ENCODE measurements at places on chromosomes 2 and 18.
A peak's percentile ranks its signal among the peaks of the same experiment; 100 is the strongest.

DNA sequence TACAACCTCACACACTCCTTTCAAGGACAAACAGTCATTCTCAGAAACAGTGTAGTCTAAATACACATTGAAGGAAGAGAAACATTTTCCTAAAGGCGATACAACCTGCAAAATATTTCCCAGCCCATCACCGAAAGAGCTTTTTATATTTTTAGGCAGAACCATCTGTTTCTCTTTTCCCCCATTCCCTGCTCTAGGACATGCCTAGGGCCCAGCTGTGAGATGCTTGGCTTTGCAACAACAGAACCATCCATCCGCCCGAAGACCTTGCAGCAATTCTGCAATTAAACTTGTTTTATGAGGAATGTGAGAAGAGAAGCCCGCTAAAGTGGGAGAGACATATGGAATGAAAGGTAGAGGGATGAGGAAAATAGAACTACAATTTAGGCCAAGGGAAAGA lies 105.6 kb upstream of the RFX8 start:
- DNase-seq: no peak

GRCh38 chr2:111066062-111066593 lies 54.6 kb upstream of the BCL2L11 start:
- DNase-seq: no peak

- DNase-seq: no peak
Measured at GRCh38 chr2:8479298-8479697, 202.6 kb upstream of the ID2 start.

- no peak for DNase-seq
Measured at GRCh38 chr2:237527766-237528165, 38.6 kb upstream of the PRLH start.

DNA sequence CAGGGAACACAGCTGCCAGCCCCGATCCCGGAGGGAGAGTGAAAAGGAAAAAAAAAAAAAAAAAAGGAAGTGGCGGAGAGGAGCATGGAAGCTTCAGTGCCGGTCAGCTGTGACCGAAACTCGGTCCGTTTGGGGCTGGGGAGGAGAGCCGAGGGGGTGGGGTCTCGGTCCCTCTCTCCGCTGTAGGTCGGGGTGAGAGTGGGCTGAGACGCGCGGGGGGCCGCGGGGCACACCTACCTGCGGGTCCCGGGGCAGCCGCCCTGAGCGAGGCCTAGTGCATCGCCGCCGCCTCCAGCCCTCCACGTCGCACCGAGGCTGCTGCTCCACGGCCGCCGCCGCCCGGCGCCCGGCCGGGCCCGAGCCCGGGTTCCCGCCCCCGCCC lies 536 bp downstream of the VPS54 start:
- DNase-seq: peak; percentile 43

- DNase-seq: no peak
Measured at GRCh38 chr2:85250045-85250444, 77.7 kb downstream of the TGOLN2 start.

DNA sequence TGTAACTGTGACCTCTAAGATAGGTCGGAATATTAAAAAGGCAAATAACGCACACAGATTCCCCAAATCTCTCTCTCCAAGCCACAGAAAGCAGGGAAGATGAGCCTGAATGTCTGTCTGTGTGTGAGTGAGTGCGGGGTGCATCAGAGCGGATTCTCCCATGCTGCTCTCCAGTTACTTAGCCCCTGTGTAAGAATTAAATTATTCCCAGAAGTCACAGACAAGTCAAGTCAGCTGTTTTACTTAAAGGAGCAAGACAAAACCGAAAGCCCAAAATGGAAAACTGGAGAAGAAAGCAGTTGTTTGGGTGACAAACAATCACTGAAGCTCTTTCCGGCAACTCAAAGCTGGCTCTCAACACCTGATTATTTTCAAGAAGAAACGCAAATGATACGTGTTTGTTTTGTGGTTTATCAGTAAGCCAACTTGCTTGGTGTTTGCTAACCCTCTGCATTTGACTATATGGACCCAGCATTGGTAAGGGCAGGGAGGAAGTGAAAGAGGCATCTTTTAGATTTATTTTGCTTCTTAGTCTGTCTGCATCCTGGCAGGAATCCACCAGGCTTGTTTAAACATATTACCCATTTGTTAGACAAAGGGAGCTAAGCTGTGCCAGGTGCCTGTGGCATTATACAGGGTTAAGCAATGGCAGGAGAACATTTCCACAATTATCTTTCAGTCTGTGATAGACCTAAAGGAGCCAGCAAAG lies 121.5 kb upstream of the CREB1 start:
- peak; percentile 37 for DNase-seq

GRCh38 chr2:29755233-29755632 lies 166.2 kb downstream of the ALK start:
- DNase-seq: no peak

GRCh38 chr2:208488686-208489564 lies 82.3 kb downstream of the PTH2R start:
- DNase-seq: no peak

GRCh38 chr2:215521031-215521430 lies 85.2 kb upstream of the FN1 start:
- peak; percentile 67 for DNase-seq

GRCh38 chr2:174662859-174663258 lies 65.3 kb upstream of the WIPF1 start:
- no peak for DNase-seq

DNA sequence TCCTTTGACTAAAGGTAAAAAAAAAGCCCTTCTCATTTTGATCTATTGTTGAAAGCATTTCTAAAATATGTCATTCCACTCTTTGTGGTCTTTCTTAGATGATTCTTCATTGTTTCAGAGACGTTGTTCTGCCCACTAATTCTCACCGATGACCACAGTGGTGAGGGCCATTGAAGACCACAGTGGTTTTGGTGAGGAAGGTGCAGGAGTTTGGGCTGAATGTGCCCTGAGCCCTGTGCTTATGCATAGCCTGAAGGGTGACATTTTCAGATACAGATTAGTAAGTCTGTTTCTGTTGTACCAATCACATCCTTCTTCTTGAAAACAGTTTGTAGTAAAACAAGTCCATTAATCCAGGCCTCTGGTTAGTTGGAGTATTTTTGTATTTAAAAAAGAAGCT lies 251.3 kb upstream of the ATP5MC3 start:
- no peak for DNase-seq

DNA sequence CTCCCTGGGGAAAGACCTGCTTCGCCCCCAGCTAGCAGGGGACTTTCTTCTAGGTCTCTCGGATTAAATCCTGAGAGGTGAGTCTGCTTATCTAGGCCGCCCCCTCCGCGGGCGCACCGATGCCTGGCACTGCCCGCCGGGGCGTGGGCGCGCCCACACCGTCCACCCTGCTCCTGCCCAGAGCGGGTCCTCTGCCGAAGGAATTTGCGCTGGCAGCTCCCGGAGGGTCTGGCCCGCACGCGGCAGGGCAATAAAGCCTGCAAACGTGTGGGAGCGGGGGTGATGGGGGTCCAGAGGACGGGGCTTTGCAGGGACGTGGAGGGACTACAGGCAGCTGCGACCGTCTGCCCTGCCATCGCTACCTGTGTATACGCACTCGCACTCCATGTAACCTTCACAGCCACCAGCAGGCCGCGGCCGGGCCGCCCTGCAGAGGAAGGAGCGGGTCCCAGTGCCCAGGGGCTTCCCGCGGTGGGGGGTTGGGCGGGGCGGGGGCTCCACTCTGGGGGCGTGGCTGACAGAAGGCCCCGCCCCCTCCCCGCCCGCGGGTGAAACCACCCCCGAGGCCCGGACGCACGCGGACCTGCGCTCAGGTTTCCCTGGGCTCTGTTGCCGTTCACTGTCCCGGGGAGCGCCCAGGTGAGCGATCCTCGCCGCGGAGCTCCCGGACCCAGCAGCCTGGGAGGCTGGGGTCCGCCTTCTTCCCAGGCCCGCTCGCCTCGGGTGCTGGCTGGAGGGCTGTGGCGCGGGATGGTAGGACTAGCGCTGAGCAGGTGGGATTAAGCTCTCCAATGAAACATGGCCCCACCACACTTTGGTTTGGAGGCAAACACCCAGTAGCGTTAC lies 174.5 kb upstream of the HS6ST1 start:
- no peak for DNase-seq

DNA sequence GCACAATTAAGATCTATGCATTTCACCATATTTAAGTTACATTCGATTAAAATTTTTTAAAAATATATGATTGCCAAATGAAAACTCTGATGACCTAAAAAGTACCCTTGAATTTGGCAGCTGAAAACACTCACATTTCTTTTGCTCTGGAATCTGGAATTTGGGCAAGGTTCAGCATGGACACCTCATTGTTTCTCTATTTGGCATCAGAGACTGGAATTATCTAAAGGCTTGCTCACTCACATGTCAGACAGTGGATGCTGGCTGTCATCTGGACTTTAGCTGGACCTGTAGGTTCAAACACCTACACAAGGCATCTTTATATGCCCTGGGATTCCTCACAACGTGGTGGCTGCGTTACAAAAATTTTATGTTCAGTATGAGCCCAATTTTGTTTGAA lies 16.1 kb downstream of the MBOAT2 start:
- peak; percentile 65 for DNase-seq

Data from fibroblast of mammary gland (primary cell).